ENCODE measurements at places on chromosomes 13 and 19.
A peak's percentile ranks its signal among the peaks of the same experiment; 100 is the strongest.

GRCh38 chr19:16554776-16555175 is 12.5 kb upstream of the CHERP start:
- no peak for DNase-seq

DNA sequence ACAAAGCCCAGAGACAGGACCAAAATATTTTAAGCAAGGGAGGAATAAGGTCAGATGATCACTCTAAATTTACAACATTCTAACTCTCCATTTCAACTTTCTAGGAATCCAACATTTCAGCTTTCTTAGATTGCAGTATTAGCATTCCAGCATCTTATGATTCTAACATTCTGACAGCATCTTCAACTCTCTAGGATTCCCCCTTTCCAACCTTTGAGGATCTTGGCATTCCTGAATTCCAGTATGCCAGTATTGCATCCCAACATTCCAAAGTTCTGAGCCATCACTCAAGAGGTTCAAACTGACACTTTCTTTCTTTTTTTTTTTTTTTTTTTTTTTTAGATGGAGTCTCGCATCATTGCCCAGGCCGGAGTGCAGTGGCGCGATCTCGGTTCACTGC is 13.8 kb downstream of the TGFB1 start:
- DNase-seq, result no peak

DNA sequence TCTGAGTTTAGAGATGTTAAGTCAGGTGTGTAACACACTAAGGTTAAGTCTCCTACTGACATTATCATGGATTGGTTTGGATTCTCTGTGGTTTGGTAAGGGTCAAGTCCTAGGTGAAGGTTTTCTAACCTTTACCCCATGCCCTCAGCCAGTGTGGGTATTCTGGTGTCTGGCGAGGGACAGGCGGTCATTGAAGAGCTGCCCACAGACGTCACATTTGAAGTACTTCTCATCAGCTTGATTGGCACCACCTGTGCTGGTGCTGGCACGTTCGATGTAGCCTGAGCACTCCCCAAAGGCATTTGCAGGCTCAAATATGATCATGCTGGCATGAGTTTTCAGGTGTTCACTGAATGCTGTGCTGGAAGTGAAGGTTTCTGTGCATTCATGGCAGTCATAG is 27.0 kb downstream of the PEG3 start:
- no peak for DNase-seq

- DNase-seq, result no peak
Measured at GRCh38 chr19:10945264-10945663, 15.6 kb upstream of the SMARCA4 start.

DNA sequence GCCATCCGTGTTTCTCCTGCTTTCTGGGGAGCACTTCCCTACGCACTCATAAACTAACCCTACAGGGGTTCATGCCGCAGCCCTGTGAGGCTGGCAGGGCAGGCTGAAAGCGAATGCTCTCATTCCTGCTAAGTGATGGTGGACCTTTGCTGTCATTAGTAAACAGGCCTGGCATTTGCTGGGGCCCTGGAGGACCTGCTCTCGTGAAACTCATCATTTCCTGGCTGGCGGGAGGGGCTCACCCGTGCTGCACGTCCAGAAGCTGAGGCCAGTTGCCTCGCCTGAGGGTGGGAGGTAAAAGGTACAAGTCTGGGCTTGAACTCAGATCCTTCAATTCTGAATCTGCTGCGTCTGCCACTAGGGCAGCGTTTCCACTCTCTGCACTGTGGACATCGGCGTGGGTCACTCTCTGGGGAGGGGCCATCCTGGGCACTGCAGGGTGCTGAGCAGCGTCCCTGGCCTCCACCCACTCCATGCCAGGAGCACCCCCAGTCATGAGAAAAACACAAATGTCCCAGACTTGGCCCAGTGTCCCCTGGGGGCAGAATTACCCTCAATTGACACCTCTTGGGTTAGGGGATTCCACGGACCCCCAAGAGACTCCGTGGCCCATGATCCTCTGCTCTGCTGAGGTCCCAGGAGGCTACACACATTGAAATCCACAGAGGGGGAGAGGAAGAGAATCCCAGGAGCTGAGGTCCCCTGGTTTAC is 7.0 kb downstream of the MOB3A start:
- DNase-seq, result no peak

- DNase-seq, result no peak
Measured at GRCh38 chr19:17490411-17490810, 20.1 kb downstream of the SLC27A1 start.

- DNase-seq, result no peak
Measured at GRCh38 chr19:19296953-19297689, 23.2 kb downstream of the SUGP1 start.

- no peak for DNase-seq
Measured at GRCh38 chr13:33182729-33183128, 102.8 kb downstream of the STARD13 start.

- no peak for DNase-seq
Measured at GRCh38 chr19:40143612-40144011, 47.6 kb upstream of the MAP3K10 start.

DNA sequence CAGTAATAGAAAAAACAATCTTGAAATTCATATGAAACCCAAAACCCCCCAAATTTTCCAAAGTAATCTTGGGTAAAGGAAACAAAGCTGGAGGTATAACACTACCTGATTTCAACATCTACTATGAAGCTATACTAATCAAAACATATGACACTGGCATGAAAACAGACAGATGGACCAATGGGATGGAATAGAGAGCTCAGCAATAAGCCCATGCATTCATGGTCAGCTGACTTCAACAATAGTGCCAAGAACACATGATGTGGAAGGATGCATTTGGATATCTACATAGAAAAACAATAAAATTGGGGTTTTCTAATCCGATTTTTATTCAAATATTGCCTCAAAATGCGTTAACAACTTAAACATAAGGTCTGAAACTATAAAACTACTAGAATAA is 32.2 kb upstream of the ZNF766 start:
- no peak for DNase-seq

GRCh38 chr19:10855879-10856522 is 7.8 kb downstream of the C19orf38 start:
- DNase-seq, result no peak

GRCh38 chr13:111304041-111304544 is 16.3 kb upstream of the TEX29 start:
- DNase-seq, result no peak

GRCh38 chr19:1349211-1349610 is 34.5 kb upstream of the NDUFS7 start:
- no peak for DNase-seq

DNA sequence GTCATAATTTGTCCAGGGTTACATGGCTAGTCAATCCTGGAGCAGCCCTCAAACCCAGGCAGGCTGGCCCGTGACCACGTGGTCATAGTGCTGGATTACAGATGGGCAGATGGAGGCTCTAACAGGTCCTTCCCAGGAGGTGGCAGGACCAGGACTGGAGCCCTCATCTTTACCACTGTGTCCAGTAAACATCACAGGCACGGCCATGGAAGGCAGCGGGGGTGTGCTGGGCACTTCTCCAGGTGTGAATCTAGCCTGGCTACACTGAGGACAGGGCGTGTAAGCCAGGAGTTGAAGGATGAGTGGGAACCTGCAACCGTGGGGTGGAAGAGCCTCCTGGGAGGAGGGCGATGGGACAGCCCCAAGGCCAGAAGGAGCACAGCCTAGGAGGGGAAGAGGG is 6.1 kb downstream of the CIC start:
- no peak for DNase-seq

DNA sequence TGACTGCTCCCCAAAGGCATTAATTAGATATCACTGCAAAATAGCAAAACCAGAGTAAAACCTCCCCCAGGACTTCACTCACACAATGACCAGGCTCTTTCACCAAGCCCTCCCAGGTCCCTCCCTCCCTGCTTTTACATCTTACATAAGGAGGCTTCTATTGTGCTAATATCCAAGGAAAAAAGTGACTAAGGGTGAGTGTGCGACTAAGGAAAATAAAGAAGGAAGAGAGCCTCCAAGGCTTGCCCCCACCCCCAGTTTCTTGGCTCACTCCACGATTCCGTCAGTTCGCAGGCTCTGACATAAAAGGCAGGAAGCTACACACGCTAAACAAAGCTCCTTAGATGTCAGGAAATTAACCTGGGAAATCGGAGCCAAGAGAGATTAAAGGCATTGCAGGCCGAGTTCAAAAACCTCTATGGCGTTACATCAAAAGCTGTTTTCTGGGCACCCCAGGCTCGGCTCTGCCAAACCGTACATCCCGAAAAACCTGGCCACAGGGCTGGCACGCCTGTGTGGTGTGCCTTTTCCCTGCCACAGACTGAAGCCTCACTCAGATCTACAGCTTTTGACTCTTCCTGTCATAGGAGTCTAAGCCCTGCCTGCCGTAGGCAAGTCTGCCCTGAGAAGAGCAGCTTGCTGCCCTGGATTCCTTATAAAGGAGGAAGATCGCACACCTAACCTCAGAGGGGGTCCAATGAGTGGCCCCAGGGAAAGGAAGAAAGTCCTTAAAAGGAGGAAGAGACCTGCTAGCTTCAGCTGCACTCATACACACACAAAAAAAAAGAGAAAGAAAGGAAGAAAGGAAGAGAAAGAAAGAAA is 67.0 kb upstream of the SERP2 start:
- no peak for DNase-seq

DNA sequence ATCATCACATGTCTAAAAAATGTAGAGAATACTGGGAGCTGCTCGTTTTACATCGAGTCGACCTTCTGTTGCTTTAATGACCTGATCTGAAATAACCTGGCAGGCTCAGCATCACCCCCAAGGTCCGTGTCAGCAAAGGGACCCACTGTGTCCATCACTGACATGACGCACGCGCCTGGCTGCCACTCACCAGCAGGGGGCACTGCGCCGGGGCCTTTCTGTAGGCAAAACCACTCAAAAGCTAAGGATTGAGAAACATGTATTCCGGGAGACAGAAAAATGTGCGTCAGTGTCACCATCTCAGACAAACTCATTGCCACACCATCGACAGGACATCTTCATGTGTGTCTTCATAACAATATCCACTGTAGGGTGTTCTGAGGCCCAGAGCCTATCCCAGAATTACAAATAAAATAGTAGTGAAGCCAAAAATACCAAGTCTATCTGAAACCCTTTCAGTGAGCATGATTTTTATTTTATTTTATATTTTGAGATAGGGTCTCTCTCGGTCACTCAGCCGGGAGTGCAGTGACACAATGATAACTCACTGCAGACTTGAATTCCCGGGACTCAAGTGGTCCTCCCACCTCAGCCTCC is 130.3 kb upstream of the LSM14A start:
- DNase-seq, result peak; percentile 47

DNA sequence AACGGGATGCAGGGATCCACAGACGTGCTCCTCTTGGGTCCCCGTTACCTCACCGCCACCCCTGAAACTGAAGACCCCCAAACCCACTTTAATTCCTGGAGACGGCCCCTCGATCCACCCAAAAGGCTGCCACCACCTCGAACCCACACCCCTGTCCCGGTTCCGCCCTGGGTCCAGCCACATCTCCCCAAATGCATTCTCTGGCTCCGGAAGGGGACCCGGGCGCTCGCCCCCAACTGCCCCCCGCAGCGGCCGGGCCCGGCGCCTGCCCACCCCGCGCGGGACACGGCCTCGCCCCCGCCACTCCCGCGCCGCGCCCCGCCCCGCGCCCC is 219 bp upstream of the FSTL3 start:
- no peak for DNase-seq

DNA sequence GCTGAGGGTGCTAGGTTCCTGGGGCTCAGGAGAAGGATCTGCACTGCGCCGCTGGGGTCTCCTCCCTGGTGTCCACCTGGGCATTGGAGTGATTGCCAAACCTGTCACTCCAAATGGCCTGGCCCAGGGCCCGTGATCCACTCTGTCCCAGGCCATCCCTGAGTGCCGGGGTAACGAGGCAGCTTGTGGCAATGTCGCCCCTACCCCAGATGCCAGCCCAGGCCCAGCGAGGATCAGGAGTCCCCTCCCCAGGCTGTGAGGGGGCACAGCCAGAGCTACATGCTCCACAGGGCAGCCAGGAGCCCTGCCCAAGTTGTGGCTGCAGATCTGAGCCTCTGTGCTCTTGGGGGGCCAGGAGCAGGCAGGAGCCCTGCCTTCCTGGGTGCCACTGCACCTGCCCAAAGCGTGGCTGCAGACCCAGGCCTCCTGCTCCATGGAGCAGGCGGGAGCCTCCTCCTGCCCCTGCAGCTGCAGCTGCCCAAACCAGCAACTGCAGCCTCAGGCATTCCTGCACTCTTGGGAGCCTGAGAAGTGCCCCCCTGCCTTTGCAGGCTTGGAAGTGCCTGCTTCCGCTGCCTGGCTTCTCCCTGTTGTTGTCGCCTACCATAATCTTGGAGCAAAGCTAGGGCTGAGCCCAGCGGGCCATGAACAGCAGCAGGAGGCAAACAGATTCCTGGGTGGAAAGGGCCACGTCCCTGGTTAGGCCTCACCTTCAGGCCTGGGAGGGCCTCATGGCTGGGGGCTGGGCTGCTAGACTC is 4.6 kb downstream of the IGFL4 start:
- DNase-seq, result no peak

- DNase-seq, result no peak
Measured at GRCh38 chr13:22271903-22272302, 601.0 kb downstream of the FGF9 start.

GRCh38 chr19:5851302-5851701 is at the start of gene FUT3:
Gene FUT3 (minus strand): TSS chr19:5851449.
- DNase-seq, result no peak

GRCh38 chr19:13492128-13492527 is 14.2 kb downstream of the CACNA1A start:
- no peak for DNase-seq

Measured in amygdala (tissue), 56 donors.